ENCODE measurements at places on chromosomes 12 and 14.

DNA sequence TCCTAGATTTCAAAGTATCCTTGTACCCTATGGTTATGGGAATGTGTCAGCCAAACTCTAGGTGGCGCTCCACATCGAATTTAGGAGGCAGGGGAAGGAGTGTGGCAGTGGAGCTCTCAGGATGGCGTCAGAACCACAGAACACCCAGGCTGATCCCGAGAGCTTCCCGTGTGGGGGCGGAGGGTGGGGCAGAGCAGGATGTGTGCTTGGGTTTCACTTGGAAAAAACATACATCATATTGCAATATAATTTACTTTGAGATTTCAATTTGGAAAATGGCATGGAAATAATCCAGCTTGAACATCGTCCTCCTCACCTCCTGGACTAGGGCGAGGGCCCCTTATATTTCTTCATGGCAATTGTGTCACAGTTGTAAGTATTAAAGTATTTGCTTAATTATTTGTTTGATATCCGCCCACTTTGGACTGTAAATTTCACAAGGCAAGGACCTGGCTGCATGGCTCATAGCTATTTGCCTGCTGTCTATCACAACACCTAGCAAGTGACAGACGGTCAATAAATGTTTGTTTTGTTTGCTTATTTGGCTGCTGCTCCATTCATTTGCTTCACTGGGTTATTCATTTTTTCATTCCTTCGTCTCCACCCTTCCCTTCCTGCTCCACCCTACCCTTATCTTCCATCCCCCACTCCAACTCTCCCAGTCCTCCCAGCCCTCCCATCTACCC, 221.5 kb upstream of the HMGA2 start:
- DNase-seq = peak; percentile 94

DNA sequence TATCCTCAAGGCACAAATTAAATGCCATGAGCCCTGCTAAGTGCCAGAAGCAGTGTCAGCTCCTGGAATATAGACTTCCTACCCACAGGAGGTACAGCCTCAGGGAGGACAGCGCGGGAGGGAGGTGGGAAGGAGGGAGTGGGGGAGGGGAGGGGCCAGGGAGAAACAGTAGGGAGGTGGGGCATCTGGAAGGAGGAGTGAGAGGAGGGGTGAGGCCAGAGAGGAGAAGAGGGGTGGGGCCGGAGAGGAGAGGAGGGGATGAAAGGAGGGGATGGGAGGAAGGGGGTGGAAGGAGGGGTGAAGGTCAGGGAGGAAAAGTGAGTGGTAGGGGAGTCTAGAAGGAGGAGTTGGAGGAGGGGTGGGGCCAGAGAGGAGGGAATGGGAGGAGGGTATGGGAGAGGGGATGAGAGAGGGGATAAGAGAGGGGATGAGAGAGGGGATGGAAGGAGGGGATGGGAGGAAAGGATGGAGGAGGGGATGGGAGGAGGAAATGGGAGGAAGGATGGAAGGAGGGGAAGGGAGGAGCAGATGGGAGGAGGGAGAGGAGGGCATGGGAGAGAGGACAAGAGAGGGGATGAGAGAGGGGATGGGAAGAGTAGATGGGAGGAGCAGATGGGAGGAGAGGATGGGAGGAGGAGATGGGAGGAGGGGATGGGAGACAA, 9.2 kb upstream of the CCDC197 start:
- no peak for DNase-seq

- DNase-seq = peak; percentile 97
These were observed 105.2 kb upstream of the ATF7IP start for GRCh38 chr12:14260011-14260993.

- no peak for DNase-seq
These were observed 117.3 kb upstream of the COCH start for GRCh38 chr14:30757082-30757481.
